Heart left ventricle (tissue), 16 donors: ENCODE measurements at places on chromosomes 5 and 9. TPM values are rescaled to one million over a fixed set of nuclear protein-coding genes. Genes with fewer than 3 reads are reported as not detected.

The STKLD1 gene
- 0.60 TPM for total RNA-seq

The PLPPR1 gene
- total RNA-seq: not detected

The HSPB3 gene
- 254 TPM for total RNA-seq

The STK32A gene
- 0.22 TPM for total RNA-seq

The QRFP gene
- not detected for total RNA-seq

The PSAT1 gene
- 0.95 TPM for total RNA-seq

The HAPLN1 gene
- total RNA-seq: 1.2 TPM

The NR2F1-AS1 gene
- not detected for total RNA-seq

The TTF1 gene
- total RNA-seq: 14.4 TPM

The C9orf50 gene
- not detected for total RNA-seq

The OTP gene
- not detected for total RNA-seq

The PSMB7 gene
- 153 TPM for total RNA-seq

The MZB1 gene
- 1.1 TPM for total RNA-seq

The TAF1L gene
- total RNA-seq: not detected

The PDE8B gene
- total RNA-seq: 3.0 TPM

The DMRT3 gene
- total RNA-seq: not detected

The FST gene
- 2.0 TPM for total RNA-seq
